ENCODE measurements at places on chromosomes 3 and 15.

- DNase-seq: no peak
Measured at GRCh38 chr15:78339559-78339958, 594 bp upstream of the CRABP1 start.

DNA sequence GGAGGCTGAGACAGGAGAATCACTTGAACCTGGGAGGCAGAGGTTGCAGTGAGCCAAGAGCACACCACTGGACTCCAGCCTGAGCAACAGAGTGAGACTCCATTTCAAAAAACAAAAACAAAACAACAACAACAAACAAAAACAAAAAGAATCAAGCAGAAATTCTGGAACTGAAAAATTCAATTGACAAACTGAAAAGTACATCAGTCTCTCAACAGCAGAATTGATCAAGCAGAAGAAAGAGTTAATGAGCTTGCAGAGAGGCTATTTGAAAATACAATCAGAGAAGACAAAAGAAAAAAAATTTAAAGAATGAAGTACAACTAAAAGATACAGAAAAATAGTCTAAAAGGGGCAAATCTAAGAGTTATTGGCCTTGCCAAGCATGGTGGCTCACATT lies 22.6 kb downstream of the EFHB start:
- DNase-seq: no peak

DNA sequence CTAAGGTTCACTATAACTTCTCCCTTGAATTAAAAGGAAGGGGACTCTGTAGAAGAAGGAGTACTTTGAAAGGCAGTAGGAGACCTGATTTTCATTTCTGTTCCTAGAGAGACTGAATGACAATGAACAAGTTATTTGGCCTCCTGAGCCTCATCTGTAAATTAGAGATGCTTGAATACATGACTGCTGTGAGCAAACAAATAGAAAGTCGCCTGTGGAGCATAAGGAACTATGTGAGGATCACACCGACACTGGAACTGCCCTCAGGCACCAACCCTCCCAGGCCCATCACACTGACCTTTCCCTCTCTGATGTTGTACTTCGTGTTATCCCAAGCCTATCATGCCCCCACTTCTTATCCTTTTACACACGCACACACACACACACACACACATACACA lies 48.6 kb downstream of the IMPG2 start:
- DNase-seq: no peak

- DNase-seq: no peak
Measured at GRCh38 chr3:146184241-146185015, 23.4 kb upstream of the PLOD2 start.

- DNase-seq: no peak
Measured at GRCh38 chr3:151992326-151993041, 119.0 kb downstream of the SUCNR1 start.

Measured in stimulated activated CD8-positive, alpha-beta memory T cell treated with anti-CD3 and anti-CD28 coated beads, Interleukin-2, amount 100 ng/mL, for 1 hour (primary cell).